ENCODE measurements at places on chromosomes 12 and 14.

DNA sequence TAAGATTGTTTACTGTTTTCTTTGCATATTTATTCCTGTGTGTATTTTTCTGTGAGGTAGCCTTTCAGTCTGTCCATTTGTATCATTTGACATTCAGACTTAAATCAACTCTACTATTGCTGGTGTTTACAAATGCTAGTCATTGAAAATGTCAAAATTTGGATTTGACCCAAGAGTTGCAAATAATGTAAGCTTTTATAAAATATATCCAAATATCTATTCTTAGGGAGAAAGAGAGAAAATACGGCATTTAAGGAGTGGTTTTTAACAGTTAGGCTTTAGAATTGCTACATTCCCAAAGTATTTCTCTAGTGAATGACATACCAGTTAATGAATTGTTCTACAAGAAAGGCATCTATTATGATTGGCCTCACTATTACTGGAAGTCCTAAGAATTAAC is 37.9 kb downstream of the FRS2 start:
- DNase-seq: no peak

DNA sequence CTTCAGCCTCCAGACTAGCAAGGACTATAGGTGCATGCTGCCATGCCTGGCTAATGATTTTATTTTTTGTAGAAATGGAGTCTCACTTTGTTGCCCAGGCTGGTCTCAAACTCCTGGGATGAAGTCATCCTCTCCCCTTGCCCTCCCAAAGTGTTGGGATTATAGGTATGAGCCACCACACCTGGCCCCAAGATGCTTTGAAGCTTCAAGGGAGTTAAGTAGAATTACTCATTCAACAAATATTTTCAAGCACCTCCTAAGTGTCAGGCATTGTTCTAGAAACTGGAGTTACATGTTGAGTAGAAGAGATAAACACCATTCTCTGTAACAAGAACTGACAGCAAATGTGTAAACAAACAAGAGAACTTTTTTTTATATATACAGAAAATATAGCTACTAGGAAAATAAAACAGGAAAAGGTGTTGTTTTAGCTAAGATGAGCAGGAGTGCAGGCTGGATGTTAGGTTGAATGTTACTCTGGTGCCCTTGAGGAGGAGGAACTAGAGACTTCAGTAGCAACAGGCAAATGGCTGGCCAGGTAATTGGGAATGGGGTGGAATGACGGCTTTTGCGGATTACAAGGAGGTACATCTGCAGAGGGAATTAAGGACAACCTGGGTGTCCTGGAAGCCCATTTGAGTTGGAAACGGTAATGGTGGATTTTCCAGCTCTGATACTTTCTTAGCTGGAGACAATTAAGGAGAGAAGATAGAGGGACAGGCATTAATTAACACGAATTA is 32.0 kb upstream of the CFAP54 start:
- DNase-seq: no peak

DNA sequence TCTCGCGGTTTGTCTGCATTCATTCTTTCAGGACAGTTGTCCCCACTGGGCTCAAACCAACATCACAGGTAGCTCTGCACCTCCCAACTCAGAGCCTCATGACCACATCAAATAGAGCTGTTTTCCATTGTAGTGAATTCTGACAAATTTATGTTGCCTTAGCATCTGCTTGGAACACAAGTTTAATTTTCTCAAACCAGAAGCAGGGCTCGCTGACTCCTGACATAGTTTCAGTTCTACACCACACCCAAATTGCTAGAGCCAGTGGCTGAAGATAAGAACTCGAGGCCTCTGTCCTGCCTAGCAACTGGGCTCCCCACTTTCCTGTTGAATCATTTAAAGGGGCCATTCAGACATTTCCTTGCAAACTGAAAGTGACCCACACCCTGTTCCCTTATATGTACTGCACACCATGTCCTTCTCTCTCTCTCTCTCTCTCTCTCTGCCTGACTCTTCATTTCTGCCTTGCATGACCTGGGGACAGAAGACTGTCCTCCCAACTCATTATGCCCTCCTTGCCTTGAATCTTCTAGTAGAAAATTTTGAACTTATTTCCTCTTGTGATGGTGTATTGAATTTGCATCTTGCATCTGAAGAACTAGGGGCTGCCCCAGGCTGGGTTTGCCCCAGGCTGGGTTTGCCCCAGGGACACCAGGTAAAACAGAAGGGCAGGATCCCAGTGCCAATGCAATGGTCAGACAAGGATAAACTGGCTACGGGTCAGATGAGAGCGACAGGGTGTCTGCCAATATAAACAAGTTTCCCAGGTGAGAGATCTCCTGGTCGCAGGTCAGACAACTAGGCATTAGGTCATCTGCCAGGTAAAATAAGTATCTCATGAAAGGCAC is 9.7 kb upstream of the WSCD2 start:
- no peak for DNase-seq

DNA sequence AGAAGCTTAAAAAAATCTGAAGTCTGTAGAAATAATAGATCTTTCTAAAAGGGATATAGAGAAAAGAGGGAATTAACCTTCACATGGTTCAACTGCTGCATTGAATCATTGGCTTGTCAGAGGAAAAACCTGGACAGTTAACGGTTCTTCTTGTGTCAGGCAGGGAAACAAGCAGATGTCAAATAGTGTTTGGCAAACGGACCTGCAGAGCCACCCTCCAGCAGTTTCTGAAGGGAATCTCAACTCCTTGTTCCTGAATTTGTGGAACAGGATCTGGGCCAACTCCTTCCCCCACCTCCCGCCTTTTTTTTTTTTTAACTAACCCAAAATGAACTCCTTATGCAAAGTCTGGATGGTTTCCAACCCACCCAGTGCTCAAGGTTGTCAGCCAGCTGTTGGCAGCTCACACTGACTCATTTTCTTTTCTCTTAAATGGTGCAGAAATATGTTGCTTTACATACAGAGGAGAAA is 187.3 kb downstream of the CAND1 start:
- DNase-seq: no peak

DNA sequence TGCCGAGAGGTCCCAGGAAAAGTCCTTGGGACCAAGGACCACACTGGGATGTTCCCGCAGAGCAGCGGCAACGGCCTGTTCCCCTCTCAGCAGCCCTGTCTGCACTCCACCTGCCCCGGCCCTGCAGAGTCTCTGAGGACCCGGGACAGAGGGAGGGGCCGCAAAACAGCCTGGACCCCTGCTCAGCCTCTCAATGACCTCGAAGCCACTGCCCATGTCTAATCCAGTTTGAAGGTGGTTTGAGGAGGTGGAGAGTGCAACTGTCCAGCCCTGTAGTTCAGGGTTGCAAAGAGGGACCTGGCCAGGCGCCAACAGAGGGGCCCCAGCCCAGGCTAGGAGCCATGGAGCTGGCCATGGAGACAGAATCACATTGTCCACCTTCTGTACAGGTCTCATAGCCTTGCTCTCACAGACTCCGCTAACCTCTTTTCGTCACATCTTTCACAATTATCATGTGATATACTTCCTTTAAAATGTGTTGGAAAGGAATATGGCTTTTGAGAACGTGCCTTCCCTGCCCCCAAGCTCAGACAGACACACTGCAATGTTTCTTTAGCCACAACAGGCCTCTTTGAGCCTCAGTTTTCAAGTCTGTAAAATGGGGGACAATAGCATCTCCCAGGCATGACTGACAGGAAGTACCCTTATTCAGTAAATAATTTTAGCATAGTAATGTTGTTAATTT is 49.3 kb downstream of the ACTN1 start:
- DNase-seq: no peak

DNA sequence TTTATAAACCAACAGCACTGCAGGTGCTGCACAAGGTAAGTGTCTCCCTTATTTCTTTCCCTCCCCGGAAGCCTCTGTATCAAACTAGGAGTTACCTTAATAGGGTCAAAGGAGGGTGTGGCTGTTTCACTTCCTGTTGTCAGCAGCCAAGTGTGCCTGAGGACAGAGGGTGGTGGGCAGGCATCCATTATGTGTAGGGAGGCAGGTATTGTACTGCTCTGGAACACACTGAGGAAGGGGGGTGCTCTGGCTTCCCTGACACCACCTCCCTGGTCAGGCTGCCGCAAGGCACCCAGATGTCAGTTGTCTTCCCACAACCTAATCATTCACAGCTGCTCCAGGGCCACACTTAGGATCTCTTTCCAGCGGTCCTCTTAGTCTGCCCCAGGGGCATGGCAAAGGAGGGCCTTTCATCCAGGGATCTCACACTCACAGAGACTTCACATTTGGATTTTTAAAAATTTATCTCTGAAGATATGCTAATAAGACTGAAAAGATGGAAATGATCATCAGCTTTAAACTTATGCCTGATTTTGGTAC is 132.0 kb upstream of the ARHGAP5 start:
- no peak for DNase-seq

GRCh38 chr12:18589316-18589715 is 148.5 kb downstream of the PLCZ1 start:
- no peak for DNase-seq

DNA sequence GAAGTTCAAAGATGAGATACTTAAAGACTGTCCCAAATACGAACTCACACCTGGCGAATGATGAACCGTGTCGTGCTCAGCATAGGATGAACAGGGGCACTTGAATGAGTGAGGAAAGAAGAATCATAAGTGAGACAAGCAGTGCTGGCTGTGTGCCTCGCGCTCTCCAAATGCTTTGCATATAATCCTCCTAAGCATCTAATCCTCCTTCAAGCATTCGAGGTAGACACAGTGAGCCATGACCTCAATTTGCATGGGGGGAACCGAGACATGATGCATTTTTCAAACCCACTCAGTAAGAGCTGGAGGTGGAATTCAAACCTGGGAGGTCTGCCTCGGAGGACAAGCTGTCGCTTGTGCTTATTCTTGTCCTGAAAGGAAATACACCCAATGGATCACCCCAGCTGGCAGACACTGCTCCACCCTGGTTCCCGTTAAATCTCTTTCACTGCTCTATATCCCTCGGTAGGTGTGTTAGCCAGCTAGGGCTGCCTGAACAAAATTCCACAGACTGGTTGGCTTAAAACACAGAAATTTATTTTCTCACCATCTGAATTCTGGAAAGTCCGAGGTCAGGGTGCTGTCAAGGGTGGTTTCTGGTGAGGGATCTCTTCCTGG is 274.0 kb downstream of the SLC15A4 start:
- DNase-seq: no peak

DNA sequence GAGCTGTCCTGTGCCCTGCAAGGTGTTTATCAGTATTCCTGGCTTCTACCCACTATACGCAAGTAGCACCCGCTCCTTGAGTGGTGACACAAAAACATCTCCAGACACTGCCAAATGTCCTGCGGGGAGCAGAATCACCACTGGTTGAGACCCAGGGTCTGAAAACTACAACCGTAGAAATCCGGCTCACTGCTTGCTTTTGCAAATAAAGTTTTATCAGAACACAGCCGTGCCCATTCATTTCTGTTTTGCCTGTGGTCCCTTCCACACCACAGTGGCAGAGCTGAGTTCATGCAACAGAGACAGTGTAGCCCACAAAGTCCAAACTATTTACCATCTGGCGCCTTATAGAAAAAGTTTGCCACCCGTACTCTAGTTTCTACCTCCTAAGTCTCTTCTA is 125.7 kb upstream of the DIO3 start:
- DNase-seq: no peak

Data from NCI-H1417 treated with DMSO at 0.1 percent for 48 hours (cell line).